Testis (tissue), 5 donors: ENCODE measurements at places on chromosomes 13 and 19. TPM values are rescaled to one million over a fixed set of nuclear protein-coding genes. Genes with fewer than 3 reads are reported as not detected.
A peak's percentile ranks its signal among the peaks of the same experiment; 100 is the strongest.

The PRR22 gene
- 35.0 TPM for total RNA-seq

GRCh38 chr13:38566519-38566918 is 120.4 kb upstream of the FREM2 start:
- no peak for DNase-seq

- no peak for DNase-seq
Observed at GRCh38 chr13:104586051-104586746, 1520.0 kb upstream of the SLC10A2 start.

- DNase-seq: peak; percentile 67
Observed at GRCh38 chr19:11191273-11191755, 6.0 kb downstream of the KANK2 start.

DNA sequence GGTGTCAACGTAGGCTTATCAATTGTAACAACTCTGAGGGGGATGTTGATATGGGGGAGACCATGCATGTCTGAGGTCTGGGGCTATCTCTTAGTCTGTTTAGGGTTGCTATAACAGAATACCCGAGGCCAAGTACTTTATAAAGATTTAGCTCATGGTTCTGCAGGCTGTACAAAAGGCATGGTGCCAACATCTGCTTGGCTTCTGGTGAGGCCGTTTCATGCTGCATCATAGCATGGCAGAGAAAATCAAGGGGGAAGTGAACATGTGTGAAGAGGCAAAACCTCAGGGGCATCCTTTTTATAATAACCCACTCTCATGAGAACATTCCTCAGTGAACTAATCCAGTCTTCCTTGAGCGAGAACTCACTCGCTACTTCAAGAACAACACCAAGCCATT is 353.8 kb downstream of the ENOX1 start:
- DNase-seq: no peak

- DNase-seq: peak; percentile 92
Observed at GRCh38 chr19:40974633-40975037, 16.4 kb upstream of the CYP2B6 start.

GRCh38 chr13:73063166-73063565 is 4.4 kb downstream of the KLF5 start:
- no peak for DNase-seq

DNA sequence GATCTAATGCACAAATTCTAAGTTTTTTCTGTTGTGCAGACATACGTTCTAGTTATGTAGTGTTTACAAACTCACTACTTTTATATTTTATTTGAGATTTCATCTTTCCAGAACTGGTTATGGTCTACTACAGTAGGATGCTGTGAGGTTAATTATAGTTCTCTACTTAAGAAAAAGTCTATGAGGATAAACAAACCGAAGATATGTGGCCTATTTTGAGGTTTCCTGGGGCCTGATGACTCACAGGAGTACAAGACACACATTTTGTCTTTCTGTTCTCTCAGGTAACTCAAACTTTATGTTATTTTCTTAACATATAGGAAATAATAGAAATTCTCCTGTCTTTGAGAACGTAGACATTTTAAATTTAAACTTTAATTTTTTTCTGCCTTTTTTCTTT is 45.1 kb downstream of the PCDH20 start:
- DNase-seq: no peak
